ENCODE measurements at places on chromosomes 5 and 9.

GRCh38 chr5:156435101-156435500 is 108.1 kb downstream of the SGCD start:
- DNase-seq: no peak

DNA sequence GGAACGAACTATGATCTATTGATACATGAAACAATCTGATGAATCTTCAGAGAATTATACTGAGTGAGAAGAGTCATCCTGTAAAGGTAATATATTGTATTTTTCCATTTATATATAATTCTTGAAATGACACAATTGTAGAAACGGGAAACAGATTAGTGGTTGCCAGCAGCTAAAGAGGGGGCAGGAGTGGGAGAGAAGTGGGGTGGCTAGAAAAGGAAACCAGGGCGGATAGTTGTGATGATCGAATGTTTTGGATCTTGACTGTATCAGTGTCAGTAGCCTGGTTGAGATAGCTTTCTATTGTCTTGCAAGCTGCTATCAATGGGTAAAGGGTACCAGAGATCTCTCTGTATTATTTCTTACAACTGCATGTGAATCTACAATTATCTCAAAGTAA is 17.7 kb upstream of the RAPGEF1 start:
- no peak for DNase-seq

DNA sequence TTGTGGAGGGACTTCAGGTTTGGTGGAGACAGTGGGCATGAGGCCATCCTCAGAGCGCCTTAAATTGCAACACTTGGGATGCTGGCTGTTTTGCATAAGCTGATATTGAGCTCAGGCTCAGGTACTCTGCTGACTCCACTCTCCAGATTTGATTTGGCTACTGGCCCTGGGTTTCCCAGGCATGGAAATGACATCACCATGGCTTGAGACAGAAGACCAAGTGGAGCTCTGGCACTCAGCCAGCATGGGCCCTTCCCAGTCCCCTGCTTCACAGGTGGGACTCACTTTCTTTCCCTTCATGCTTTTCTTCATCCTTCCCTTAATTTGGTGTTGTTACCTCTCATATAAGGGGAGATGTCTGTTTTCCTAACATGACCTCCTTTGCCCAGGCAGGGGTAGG is 72.0 kb upstream of the IL12B start:
- no peak for DNase-seq

DNA sequence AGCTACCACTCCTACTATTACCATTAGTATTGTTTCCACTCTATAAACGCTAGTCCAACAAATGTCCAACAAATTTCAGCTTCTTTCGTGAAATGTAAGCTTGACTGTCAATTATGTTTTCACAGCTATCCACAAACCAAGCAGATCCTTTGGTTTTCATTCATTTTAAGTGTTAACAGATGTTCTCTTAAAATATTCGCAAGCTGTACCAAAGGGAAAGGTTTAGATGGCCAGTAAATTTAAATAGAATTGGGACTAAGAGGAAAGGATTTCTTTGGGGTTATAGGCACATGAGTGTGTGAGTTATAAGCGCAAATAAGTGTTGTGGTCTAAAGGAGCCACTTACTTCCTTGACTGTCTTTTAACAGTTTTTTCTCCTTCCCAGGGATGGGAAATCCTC is 136.8 kb upstream of the ADRA1B start:
- no peak for DNase-seq

DNA sequence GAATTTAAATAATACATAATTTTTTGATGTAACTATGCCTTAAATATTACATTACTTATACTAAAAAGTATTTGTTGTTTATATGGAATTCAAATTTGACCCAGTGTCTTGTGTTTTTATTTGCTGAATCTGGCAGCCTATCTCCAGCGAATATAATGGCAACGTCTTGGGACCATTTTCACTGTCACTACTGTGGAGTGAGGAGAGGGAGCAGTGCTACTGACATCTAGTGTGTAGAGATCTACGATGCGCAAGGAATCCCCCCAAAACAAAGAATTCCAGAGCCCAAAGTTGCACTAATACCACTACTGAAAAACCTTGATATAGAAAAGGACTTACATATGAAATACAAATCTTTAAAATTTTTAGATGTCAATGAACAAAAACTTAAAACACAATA is 314.4 kb downstream of the DRD1 start:
- no peak for DNase-seq

- DNase-seq: no peak
Measured at GRCh38 chr9:87557996-87558395, 60.3 kb downstream of the DAPK1 start.

- DNase-seq: no peak
Measured at GRCh38 chr5:54093081-54093492, 217.3 kb downstream of the ARL15 start.

DNA sequence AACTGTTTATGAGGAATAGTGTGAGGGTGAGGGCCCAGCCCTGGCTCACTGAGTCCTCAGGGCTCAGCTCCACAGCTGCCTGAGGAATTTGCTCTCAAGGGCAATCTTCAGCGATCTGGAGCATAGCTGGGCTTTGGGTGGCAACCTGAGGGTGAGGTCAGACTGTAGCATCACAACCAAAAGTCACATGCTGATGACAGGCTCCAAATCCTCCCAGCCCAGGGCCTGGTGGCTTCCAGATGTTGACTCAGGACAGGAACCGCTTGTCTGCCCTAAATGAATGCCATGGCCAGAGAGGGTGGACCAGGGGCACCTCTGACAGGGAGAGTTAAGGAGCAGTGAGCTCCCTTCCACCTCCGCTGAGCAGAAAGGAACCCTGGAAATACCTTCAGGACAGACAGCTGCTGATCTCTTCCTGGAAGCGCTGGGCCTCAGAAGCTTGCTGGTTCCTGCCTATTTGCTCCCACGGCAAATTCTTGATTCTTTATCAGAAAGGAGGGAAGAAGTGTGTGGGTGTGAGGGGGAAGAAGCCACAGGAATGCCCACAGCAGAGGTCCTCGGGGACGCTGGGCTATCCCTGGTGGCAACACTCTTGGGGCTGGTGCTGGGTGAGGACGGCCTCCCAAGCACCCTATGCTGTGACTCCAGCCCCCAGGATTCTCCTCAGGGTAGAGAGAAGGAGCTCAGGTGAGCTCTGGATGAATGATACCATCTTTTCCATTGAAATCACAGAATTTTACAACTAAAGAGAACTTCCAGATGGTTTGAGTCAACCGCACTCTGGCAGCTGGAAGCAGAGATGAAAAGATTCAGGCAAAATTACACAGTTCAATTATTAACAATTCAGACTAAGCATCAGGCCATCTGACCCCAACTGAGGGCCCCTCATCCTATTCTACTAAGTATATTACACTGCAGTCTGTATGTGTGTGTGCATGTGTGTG is 13.8 kb upstream of the CTSL start:
- DNase-seq: no peak

DNA sequence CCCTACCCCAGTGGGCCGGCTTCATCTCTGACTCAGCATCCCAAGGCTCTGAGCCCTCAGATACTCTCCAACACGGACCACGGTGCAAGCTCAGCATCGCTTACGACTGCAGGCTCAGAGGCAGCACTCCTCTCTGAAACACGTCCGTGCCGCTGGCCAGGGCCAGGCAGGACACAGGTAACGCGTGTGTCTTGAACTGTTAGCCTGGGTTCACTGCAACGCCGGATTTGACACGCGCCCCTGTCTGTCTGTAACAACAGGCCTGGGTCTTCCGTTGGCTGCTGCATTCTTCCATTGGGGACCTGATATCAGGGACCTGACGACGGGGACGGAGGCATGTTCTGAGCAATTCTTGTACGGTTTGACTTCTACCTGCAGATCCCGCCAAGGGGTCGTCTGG is 6.4 kb downstream of the SLC6A3 start:
- no peak for DNase-seq

DNA sequence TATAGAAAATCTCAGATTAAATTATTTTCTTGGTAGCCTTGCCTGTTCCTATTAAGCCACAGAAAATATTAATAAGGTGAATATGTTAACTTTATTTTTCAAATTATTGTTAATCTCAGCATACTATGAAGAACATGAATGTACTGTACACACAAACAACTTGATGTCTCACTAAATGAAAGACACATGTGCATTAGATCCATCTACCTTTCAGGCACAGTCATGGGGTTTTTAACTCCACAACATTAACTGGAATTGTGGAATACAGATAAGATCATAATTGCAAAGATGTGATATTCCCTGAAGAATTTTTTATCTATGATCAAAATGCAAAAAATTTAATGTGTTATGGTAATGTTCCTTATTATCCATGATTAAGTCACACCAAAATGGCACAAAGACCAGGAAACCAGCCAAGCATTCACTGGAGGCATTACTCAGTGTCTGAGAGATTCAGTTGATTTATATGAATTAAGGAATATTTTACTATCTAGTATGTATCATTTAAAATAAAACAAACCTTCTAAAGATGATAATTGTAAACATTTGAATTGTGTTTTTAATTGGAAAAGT is 150.0 kb upstream of the VCAN start:
- DNase-seq: no peak

GRCh38 chr5:134101686-134102439 is 12.6 kb upstream of the TCF7 start:
- DNase-seq: peak; percentile 56

- DNase-seq: no peak
Measured at GRCh38 chr5:60613826-60614225, 86.1 kb downstream of the DEPDC1B start.

- no peak for DNase-seq
Measured at GRCh38 chr5:144460600-144460999, 289.9 kb downstream of the KCTD16 start.

- no peak for DNase-seq
Measured at GRCh38 chr5:58466939-58467338, 7.1 kb upstream of the PLK2 start.

- DNase-seq: no peak
Measured at GRCh38 chr9:134385915-134386314, 59.7 kb downstream of the RXRA start.

DNA sequence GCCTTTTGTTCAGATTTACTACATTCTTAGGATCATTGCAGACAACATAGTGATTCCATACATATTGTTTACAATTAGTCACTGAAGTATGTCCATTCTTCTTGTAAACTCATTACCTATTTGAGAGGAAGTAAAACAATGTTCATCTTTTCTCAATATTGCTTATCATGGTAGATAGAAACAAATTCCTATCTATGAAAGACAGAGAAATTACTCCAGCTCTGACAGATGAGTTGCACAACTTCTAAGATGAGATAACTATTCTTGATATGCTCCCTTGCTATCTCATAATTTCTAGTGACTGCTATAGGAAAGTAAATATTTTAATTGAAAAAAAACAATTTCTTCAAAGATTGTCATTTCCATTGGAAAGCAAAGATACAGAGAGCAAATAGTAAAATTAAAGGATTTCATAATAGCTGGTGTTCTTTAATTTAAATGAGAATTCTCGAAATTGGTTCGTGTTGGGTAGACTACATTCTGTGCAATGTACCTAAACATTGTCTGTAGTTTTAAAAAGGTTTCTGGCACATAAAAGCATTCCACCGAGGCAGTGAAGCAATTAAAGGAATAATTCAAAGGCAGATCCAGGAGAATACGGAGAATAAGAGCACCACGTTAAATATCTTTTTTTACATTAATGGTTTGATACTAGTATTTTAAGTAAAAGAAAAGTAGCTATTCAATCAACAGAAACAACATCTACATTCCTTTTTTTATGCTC is 1029.1 kb upstream of the ACO1 start:
- DNase-seq: no peak

DNA sequence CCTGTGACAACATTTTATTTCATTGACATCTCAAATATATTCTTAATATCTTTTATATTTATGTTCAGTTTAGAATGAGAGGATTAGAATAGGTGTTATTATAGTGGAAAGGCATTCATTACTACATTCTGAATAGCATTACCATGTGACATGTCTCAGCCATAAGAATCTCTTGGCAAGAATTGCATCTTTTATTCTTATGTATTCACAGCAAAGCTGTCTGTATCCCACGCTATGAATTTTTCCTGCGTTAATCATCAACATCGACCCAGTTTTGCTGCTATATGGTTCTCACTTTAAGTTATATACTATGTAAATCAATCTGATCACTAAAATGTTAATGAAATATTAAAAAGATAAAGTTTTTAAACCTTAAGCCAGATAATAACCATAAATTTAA is 248.6 kb downstream of the TMEM232 start:
- DNase-seq: no peak

GRCh38 chr9:8680157-8680556 is 880.6 kb upstream of the DMAC1 start:
- no peak for DNase-seq

DNA sequence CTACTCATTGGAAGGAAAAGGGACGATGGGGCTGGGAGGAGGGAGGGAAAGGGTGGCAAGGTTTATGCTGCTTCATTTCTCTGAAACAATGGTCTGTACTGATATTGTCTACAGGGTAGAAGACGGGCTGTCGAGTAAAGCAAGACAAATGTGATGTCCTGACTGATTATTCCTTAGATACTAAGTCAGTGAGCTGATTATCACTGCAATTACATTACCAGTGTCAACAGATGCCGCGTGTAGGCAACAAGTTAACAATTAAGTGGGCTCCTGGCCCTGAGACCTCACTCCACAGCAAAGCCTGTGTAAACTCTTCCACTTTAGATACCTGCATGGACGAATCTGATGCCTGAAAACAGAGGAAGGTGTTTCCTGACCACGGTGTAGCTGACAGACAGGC is 602.8 kb downstream of the IRX1 start:
- DNase-seq: no peak

DNA sequence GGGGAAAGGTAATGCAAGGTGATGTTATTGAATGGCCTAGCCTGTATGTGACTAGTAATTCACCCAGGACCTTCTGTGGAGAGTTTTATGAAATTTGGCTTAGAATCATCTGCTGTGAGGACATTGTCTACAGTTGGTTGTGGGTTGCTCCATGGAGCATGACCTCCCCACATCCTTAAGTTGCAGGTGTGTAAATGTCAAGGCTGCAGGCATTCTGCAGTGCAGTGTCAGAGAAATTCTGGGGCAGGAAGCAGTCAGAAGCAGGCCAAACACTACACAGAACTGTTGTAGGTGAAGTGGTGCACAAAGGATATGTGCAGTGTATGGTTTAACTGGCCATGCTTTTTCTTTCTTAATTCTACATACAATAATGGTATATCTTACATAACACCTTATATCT is 588.3 kb downstream of the EBF1 start:
- no peak for DNase-seq

- DNase-seq: no peak
Measured at GRCh38 chr9:37381094-37381741, 41.3 kb upstream of the GRHPR start.

GRCh38 chr9:132982458-132982857 is 4.0 kb downstream of the GFI1B start:
- no peak for DNase-seq

GRCh38 chr5:176624938-176625337 is 5.4 kb downstream of the SNCB start:
- no peak for DNase-seq

DNA sequence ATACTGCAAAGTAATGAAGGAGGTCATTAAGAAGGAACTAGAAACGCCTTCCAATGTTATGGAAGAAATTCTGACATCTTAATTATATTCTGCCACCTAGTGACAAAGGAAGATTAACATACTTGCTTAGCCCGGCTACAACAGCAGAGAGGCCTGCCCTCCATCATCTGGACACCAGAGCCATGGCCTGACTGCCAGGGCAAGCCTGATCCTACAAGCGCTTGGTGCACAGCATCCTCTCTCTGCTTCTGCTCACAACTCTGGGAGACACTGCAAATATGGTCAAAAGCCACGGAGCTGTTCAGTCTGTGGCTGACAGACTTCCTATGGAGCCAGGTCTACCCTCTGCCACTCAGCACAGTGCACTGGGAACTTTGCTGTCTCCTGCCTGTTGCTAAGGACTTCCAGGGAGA is 87.3 kb upstream of the SLC44A1 start:
- no peak for DNase-seq

GRCh38 chr5:31366941-31367340 is 165.0 kb downstream of the DROSHA start:
- no peak for DNase-seq

Measured in stimulated activated CD8-positive, alpha-beta memory T cell treated with anti-CD3 and anti-CD28 coated beads, Interleukin-2, amount 100 ng/mL, for 1 hour (primary cell).